MCF 10A (cell line): ENCODE measurements at places on chromosomes 2 and 18.

DNA sequence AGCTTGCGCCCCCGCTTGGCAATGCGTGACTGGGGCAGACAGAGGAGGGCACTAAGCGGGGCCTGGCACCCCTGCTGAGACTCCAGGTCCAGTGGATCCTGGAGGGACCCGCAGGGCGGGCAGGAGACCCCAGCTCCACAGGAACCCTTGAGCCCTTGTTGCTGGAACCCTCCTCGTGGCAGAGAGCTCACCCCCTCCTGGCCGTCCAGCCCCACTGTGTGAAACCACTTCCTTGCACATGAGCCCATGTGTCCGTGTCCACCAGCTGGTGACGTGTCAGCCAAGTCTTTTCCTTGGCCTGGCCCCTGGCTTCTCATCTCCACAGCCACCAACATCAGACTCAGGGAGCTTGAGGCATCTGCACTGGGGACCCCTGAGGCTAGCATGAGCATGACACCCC, 38.0 kb downstream of the BIN1 start:
- no peak for DNase-seq

DNA sequence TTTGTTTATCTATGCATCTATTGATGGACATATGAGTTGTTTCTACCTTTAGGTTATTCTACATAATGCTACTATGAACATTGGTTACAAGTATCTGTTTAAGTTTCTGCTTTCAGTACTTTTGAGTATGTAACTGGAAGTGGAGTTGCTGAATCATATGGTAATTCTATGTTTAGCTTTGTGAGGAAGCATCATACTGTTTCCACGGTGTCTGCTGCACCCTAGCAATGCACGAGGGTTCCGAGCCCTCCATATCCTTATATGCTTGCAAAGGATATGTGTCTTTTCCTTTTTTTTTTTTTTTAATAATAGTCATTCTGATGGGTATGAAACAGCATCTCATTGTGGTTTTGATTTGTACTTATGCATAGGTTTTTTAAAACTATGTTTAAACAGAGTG, 83.7 kb downstream of the FMNL2 start:
- DNase-seq, result no peak

DNA sequence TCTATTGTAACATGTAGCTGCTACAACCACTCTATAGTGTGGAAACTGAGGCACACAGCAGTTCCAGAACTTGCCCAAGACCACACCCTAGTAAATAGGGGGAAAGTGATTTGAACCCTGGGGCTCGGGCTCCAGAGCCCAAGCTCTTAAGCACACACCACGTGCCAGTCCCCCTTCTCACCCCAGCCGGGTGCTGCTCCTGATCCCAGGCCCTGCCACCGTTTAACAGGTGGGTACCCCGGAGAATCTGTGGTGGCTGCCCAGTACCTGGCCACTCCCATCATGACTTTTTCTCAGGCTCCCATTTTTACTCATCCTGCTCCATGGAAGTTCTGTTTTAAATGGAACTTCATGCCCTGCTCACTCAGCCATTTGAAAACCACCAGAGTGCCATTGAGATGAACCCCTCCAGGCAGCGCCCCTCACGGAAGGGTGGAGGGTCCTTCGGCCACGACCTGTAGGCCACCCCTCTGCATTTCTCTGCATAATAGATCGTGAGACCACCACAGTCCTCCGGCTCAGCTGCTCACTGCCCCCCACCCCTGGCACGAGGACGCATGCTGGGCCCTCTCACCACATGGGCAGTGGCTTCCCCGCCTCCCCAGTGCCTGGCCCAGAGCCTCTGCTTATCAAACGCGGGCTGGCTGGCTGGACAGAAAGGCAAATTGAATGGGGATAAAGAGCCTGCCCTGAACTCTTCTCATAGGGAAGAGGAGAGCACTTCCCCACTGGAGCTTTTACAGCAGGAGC, 42.1 kb downstream of the TMEM37 start:
- no peak for DNase-seq

DNA sequence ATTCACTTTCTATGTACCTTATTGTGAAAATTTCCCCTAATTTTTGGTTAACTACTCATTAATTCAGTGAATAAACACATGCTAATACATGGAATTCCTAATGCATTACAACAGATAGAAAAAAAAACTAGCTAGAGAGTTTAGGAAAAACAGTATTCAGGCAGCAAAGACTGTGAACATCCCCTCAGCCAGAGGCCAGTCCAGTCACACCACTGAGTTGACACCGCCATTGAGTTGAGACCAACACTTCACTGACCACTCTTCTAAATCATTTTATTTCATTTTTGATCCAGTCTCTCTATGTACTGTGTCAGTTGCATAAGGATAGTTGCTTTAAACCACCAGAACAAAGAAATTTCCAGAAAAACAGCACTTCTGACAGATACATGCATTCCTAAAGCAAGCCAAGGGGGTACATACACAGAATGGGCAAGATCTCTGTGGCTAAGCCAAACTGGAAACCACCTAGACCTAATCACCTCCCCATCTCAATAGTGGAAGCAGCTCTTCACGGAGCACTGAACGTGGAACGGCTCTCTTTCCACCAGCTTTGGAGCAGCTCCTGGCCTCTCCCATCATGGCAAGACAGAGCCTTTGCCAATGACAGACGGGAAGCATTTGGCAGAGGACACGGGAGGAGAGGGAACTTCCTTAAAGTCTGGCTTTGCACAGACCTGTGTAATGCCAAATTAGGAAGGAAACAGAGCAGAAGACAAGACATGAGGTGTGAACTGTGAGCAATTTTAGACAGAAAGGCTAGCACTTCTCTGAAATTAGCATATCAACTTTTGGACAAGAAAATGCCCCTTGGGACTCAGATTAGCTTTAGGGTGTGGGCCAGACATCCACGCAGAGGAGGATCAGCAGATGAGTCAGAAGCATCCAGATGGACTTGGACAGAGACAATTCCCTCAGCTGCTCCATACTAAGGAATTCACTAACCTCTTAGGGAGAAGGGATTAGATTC, 36.4 kb downstream of the CACNB4 start:
- peak; percentile 45 for DNase-seq

DNA sequence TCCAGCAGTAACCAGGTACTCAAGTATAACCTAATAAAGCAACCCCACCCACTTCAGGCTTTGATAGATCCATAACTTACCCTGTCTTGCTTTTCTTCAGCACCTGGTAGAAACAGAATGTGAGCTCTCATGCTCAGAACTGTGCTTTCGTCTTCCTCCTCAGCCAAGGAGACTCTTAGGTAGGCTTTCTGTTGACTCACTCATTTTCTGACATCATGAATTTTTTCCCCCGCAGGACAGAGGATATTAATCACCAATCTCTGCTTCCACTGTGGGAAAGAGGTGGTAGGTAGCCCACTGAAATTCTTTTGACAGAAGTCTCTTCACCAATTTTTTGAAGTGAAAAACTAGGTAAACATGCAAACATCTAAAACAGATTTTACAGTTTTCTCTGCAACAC, 241.2 kb upstream of the KCNJ3 start:
- no peak for DNase-seq
